ENCODE measurements at places on chromosomes 11 and 22. TPM values are rescaled to one million over a fixed set of nuclear protein-coding genes. Genes with fewer than 3 reads are reported as not detected.

Gene CCDC116
- 0.36 TPM for total RNA-seq

Gene TMEM184B
- 29.8 TPM for total RNA-seq

Gene TREH
- not detected for total RNA-seq

GRCh38 chr11:57303990-57304579 lies 20.7 kb downstream of the TNKS1BP1 start:
- peak; percentile 90 for DNase-seq

- peak; percentile 6 for DNase-seq
Observed at GRCh38 chr11:36280531-36280930, 8.7 kb downstream of the COMMD9 start.

- peak; percentile 67 for DNase-seq
Observed at GRCh38 chr11:111944139-111944538, 7.0 kb downstream of the DIXDC1 start.

GRCh38 chr11:46392421-46393230 lies 1.1 kb upstream of the CHRM4 start:
- DNase-seq: peak; percentile 100

DNA sequence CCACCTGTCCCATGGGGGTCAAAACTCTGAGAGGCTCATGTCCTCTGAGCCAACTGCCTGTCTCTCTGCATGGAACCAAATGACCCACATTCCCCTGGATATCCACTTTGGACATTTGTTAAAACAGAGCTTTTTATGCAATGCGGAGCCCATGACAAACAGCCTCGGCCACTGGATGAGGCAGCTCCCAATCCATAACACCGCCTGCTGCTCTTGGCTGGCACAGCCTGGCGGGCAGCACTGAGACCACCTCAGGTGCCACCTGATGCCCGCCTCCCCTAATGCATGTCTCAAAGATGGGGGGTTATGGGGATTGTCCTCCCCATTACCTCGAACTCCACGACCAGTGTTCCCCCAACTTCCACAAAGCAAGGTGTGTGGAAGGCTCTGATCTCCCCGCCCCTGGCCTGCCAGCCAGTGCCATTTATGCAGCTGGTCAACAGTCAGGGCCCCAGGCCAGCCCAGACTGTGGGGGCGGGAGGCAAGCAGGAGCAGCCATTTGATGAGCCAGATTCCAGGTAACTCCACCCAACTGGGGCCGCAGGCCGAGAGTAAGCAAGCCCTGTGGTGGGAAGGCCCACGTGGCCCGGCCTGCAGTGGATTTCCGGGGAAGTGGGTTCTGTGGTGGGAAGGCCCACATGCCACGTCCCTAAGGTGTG lies 84.2 kb downstream of the PHF21B start:
- DNase-seq: peak; percentile 79

- no peak for DNase-seq
Observed at GRCh38 chr11:129215506-129216245, 23.6 kb upstream of the ARHGAP32 start.

DNA sequence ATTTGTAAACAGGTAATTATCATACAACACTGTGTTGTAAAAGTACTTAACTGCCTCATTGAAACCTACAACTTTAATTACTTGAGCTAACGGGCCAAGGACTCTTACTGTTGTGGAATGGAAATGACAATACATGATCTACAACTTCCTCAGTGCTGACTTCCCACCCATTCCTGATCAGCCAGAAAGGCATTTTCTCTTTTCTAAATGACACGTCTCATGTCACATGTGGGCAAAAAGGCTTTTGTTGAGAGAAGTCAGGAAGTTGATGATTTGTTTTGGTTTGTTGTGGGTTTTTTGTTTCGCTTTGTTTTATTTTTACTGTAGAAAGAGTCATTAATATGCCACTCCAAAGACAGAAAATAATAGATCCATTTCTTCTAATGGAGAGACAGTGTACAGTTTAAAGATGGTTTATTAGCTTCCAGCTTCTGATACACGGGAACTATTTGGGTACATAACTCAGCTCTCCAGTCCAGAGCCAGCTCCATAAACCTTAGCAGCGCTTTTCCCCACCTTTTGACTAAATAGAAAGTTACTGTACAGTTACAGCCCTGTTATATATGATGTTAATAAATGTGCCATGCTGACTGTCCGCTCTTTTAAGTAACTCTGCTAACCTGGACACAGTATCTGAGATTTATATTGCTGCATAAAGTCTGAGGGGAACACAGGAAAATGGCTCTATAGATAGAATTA lies 509.4 kb upstream of the API5 start:
- no peak for DNase-seq

GRCh38 chr11:61793083-61793828 lies 545 bp downstream of the FEN1 start:
- DNase-seq: peak; percentile 74

- DNase-seq: no peak
Observed at GRCh38 chr11:33944693-33945424, 53.0 kb upstream of the LMO2 start.

GRCh38 chr11:67071420-67072284 lies 15.0 kb downstream of the RHOD start:
- DNase-seq: peak; percentile 98
